ENCODE measurements at places on chromosomes 3 and 15. TPM values are rescaled to one million over a fixed set of nuclear protein-coding genes. Genes with fewer than 3 reads are reported as not detected.

CELSR3 gene
- 0.55 TPM for polyA plus RNA-seq

ZNF619 gene
- polyA plus RNA-seq = 3.9 TPM

DNA sequence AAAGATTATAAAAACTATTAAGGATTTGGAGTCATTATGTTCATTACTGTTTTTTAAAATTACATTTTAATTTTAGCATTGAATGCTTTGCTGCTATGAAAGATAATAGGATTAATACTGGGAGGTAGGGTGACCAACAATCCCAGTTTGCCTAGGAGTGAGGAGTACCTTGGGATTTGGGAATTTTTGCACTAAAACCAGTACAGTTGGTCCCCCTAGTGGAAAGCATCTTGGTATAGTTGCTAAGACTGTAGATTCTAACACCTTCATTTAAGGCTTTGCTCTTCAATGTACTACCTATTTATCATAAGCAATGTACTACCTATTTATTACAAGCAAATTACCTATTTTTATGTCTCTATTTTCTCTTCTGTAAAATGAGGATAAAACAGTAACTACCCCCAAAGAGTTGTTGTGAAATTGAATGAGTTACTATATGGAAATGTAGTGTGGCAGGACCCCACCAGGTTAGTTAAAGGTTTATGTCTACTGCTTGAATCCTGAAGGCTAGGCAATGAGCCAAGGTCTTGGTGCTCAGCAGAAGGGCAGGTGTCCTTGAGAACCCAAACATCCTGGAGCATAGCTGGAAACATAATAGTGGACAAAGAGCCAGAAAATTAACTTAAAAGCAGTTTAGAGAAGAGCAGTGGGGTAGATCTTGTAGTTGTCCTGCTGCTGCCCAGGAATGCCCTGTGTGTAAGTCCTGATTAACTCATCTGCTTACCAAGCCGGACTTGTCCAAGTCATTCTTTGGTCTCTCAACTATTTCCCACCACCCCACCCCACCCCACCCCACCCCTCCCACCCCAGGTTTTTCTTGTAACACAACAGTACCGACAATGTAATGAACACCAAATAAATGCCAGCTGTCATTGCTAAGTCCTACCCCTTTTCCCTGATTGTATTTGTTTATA is 49.2 kb upstream of the NMD3 start:
- DNase-seq = no peak

GRCh38 chr3:166257715-166258114 is 420.5 kb upstream of the BCHE start:
- no peak for DNase-seq

GRCh38 chr3:64166584-64167162 is 58.6 kb downstream of the PRICKLE2 start:
- DNase-seq = no peak
